ENCODE measurements at places on chromosomes 12 and 14. TPM values are rescaled to one million over a fixed set of nuclear protein-coding genes. Genes with fewer than 3 reads are reported as not detected.
A peak's percentile ranks its signal among the peaks of the same experiment; 100 is the strongest.

Gene FLRT2
- total RNA-seq: 24.1 TPM

Gene PZP
- total RNA-seq: 1.4 TPM

Gene CEP170B
- 57.8 TPM for total RNA-seq

DNA sequence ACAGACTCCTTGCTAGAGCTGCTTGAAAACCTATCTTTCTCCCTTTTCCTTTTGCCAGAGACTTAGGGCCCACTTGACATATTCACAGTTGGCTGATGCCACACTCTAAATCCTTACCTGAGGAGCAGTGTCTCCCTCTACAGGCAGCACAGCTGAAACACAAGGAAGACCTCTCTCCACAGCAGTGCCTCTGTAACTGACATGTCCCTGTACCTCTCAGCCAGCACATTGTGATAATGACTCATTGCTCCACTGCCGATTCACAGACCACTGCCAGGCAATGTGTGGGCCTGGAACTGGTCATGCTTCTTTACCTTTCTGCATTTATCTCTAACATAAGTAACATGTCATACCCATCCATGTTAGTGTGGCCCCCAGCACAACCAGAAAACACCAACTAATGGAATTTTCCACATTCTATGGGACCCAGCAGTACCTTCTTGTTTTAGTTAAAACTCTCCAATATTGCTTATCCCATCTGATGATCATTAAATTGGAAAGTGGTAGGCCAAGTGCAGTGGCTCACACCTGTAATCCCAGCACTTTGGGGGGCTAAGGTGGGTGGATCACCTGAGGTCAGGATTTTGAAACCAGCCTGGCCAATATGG, 56.5 kb downstream of the GTF2A1 start:
- peak; percentile 82 for DNase-seq

- no peak for DNase-seq
Observed at GRCh38 chr12:48169011-48169410, 11.7 kb upstream of the ASB8 start.

- no peak for DNase-seq
Observed at GRCh38 chr12:40655451-40655850, 36.8 kb upstream of the CNTN1 start.

GRCh38 chr14:76446921-76447320, 71.0 kb downstream of the ESRRB start:
- DNase-seq: no peak

GRCh38 chr14:21978184-21978998, 304.8 kb upstream of the OR4E1 start:
- peak; percentile 15 for DNase-seq

DNA sequence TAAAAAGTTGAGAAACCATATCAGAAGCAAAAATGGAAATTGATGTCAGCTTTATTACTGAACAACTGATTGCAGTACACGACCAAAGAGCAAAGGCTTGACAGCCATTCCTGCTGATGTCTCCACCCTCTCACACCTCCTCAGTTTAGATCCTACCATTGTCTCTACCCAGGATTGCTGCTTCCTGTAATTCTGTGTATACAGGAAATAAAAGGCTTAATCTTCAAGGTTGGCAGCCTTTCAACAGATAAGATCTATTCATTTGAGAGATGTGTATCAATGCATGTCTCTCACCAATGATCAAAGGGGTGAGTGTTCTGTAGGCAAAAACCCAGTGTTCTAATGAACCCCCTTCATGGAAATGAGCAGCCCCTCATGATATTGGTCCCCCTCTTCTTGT, 27.0 kb downstream of the SLCO1C1 start:
- no peak for DNase-seq

DNA sequence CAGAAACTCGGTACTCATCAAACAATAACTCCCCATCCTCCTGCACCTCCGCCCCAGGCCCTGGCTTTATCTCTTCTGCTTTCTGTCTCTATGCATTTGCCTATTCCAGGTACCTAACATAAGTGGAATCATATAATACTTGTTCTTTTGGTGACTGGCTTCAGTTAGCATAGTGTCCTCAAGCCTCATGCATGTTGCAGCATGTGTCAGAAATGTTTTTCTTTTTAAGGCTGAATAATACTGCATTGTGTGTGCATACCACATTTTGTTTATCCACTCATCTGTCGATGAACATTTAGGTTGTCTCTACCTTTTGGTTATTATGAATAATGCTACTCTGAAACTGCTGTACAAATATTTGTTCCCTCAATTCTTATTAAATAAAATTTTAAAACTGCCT, 117.1 kb downstream of the KICS2 start:
- DNase-seq: no peak
